SJSA1 (cell line): ENCODE measurements at places on chromosomes 12 and 14.

DNA sequence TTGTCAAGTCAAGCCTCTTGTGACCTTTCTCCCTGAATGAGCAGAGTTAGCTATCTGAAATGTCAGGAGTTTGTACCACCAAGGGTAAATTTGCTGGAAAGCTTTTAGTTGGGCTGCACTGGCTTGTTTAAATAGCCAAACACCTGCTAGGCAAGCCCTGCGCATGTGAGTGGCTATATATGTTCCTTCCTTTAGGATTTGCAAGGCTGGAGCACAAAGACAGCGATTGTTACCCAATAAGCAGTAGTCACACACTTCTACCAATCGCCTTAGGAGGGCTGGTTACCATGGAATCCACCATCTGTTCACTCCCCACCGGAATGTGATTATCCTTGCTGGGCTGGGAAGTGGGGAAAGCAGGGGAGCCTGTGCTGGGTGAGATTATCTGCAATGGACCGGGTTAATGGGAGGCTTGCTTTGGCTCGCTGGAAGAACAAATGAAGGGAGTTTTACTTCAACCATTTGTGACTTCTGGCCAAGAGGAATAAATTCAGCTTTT lies 102.5 kb downstream of the FGD4 start:
- H3K27ac ChIP-seq, result no peak overlapping the region
- H3K4me3 ChIP-seq, result no peak overlapping the region
- no peaks in the 10 kb centered on the region for H3K27me3 ChIP-seq
- no peaks in the 10 kb centered on the region for H3K4me1 ChIP-seq
- no peak for DNase-seq

DNA sequence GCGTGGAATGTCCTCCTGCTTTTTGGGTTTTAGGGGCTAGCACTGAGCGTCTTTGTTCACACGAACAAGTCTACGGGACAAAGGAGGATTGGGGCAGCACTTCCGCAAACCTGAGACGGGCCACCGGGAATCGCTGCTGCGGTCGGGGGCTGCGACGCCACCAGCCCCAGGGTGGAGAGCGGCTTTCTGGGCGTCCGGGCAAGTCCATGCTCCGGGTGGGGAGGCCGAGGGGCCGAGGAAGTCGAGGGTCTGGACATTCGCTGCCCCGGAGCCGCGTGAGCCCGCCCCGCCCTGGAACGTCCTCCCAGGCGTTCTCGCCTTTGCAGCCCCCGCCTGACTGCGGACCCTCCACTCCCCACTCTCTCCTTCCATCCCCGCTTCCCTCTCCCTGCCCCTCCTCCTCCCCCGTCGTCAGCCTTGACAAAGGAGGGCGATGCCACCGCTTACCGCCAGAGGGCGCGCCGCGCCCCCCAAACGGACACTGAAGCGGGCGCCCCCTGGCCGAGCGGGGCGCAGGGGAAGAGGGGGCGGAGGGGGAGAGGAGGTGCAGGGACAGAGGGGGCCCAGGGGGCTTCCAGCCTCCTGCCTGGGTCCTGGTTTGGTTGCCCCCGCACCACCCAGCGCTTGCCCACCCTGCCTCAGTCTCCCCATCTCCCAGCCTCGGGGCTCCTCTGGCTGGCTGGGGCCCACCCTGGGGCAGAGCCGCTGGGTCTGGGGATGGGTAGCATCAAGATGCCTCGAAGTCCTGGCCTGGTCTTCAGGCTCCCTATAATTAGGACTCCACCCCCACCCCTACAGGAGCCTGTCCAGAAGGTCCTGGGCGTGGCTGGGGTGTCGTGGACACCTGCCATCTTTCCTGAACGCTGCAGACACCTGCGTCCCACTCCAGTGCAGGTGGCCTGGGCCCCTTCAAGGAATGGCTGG lies 39.1 kb upstream of the INF2 start:
- H3K4me3 ChIP-seq, result peak overlapping the region; percentile 27
- H3K4me1 ChIP-seq, result peaks cover 4% of the 10 kb centered on the region
- H3K36me3 ChIP-seq, result no peaks in the 10 kb centered on the region
- H3K27me3 ChIP-seq, result no peaks in the 10 kb centered on the region; the same call in 1 of the 2 replicates
- H3K27ac ChIP-seq, result no peak overlapping the region

- no peaks in the 10 kb centered on the region for H3K4me1 ChIP-seq
- DNase-seq, result peak; percentile 95
- H3K36me3 ChIP-seq, result peaks cover 27% of the 10 kb centered on the region
- H3K27ac ChIP-seq, result no peak overlapping the region
- peaks cover 12% of the 10 kb centered on the region; the same call in 1 of the 2 replicates for H3K27me3 ChIP-seq
These were observed 332 bp downstream of the KRT1 start for GRCh38 chr12:52679875-52680274.

GRCh38 chr12:117641885-117642284 lies 280.5 kb upstream of the NOS1 start:
- H3K27me3 ChIP-seq, result no peaks in the 10 kb centered on the region
- H3K27ac ChIP-seq, result no peak overlapping the region
- H3K4me3 ChIP-seq, result no peak overlapping the region

DNA sequence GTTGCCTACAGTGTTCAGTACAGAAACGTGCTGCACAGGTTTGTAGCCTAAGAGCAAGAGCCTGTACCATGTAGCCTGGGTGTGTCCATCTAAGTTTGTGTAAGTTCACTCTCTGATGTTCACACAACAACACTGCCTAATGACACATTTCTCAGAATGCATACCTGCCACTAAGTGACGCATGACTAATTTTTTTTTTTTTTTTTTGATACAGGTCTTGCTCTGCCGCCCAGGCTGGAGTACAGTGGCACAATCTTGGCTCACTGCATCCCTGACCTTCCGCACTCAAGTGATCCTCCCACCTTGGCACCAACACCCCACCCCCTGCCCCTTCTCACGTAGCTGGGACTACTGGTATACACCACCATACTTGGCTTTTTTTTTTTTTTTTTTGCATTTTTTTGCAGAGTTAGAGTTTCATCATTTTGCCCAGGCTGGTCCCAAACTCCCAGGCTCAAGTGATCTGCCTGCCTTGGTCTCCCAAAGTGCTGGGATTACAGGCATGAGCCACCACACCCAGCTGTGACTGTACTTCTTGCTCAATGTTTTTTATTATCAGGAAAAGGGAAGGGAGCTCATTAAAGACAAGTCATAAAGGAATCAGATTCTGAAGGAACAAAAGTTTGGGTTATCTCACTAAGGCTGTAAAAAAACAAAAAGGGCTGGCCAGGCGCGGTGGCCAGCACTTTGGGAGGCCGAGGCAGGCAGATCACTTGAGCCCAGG lies 10.0 kb upstream of the CDC42BPB start:
- H3K36me3 ChIP-seq, result no peaks in the 10 kb centered on the region
- H3K27ac ChIP-seq, result no peak overlapping the region
- no peaks in the 10 kb centered on the region for H3K27me3 ChIP-seq

GRCh38 chr12:52182898-52183543 lies 8.8 kb downstream of the KRT80 start:
- H3K27me3 ChIP-seq, result no peaks in the 10 kb centered on the region
- peaks cover 64% of the 10 kb centered on the region for H3K4me1 ChIP-seq
- no peak for DNase-seq
- H3K27ac ChIP-seq, result 0 out of 2 replicates have a peak overlapping the region, but pooled peaks have one; percentile 18
- peaks cover 30% of the 10 kb centered on the region for H3K36me3 ChIP-seq

DNA sequence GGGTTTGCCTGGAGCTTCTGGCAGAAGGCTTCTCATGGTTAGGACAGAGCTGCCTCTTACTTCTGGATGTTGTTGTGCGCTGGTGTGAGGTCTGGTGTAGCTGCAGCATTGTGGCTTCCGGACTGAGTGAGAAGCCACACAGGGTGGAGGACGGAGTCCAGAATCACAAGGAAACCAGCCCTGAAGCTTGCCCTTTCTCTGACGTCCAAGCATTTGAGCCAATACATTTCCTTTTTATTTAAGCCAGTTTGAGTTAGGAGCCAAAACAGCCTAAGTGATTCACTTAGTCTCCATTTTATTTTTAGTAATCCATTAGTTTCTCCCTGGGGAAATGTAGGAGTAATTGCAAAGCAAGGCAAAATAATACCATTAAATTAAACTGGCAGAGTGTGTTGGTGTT lies 402.4 kb upstream of the RGS6 start:
- H3K36me3 ChIP-seq, result no peaks in the 10 kb centered on the region
- no peak overlapping the region for H3K4me3 ChIP-seq
- no peak for DNase-seq
- H3K27me3 ChIP-seq, result no peaks in the 10 kb centered on the region
- peaks cover 13% of the 10 kb centered on the region for H3K4me1 ChIP-seq

DNA sequence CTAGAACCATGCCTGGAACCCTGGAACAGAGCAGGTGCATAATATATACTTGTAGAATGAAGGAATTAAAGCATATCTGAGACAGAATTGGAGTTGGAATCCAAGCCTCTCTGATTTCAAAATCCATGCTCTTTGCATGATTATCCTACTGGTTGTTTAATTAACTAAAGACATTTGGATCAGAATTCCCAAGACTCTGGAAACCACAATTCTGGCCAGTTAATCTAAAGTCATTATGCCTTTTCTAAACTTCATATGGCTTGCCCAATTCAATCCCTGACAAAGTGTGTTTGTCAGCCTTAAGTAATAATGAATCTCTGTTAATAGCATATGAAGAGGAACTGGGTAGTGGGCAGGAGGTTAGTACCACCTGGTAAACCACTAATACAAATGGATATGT lies 422.6 kb downstream of the ATP23 start:
- peaks cover 19% of the 10 kb centered on the region for H3K4me1 ChIP-seq
- no peaks in the 10 kb centered on the region for H3K27me3 ChIP-seq
- H3K36me3 ChIP-seq, result no peaks in the 10 kb centered on the region

DNA sequence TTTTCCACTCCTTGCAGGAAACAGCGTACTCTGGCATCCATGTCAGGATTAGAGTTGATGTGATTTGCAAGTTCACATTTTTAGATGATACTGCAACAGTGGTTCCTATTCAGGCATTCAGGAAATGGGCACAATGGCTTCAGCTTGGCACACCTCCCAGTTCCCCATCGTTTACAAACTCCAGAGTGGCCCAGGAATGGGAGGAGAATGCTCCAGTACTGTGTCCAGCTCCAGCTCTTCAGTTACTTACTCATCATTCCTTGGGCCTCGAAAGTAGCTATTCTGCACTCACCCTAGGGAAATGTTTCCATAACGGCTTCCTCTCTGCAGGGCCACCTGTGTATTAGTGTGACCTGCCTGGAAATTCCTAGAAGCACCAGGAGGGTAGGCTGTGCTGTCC lies 239.7 kb upstream of the RGS6 start:
- peak; percentile 68 for DNase-seq
- peaks cover 35% of the 10 kb centered on the region for H3K4me1 ChIP-seq

DNA sequence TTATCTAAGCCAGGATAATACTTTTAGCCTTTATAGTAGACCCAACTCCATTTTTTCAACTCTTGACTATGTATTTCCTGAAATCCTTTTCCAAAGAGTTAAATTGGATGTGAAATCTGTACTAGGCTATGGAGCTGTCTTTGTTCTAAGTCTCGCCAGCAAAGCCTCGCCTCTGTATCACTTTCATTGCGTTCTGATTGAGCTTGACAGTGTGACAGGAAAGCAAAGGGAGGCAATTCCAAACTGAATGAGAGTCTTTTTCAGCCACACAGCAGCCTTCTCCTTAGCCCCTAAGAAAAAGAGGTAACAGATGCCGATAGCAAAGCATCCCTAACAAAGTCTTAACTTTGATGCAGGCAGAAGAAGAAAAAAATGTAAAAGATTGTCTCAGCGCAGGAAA lies 154.6 kb upstream of the OTX2 start:
- no peak for DNase-seq
- no peaks in the 10 kb centered on the region for H3K27me3 ChIP-seq
- no peak overlapping the region for H3K27ac ChIP-seq
- H3K36me3 ChIP-seq, result no peaks in the 10 kb centered on the region

GRCh38 chr12:84636801-84637290 lies 275.8 kb downstream of the SLC6A15 start:
- H3K27me3 ChIP-seq, result no peaks in the 10 kb centered on the region
- H3K27ac ChIP-seq, result peak overlapping the region; percentile 2; the same call in 1 of the 2 replicates
- no peaks in the 10 kb centered on the region for H3K36me3 ChIP-seq
- peak; percentile 59 for DNase-seq
- peaks cover 17% of the 10 kb centered on the region for H3K4me1 ChIP-seq

- no peaks in the 10 kb centered on the region for H3K4me1 ChIP-seq
- DNase-seq, result no peak
- H3K4me3 ChIP-seq, result no peak overlapping the region
- H3K27ac ChIP-seq, result no peak overlapping the region
- H3K36me3 ChIP-seq, result no peaks in the 10 kb centered on the region
- no peaks in the 10 kb centered on the region for H3K27me3 ChIP-seq
These were observed 119.5 kb downstream of the CRACR2A start for GRCh38 chr12:3633396-3633795.

GRCh38 chr12:5272018-5272785 lies 159.7 kb upstream of the NTF3 start:
- no peaks in the 10 kb centered on the region for H3K27me3 ChIP-seq
- no peaks in the 10 kb centered on the region for H3K36me3 ChIP-seq
- H3K4me3 ChIP-seq, result no peak overlapping the region
- no peak for DNase-seq
- no peaks in the 10 kb centered on the region; the same call in 1 of the 2 replicates for H3K4me1 ChIP-seq

GRCh38 chr14:102914474-102915291 lies 7.8 kb upstream of the AMN start:
- no peaks in the 10 kb centered on the region for H3K36me3 ChIP-seq
- no peak overlapping the region for H3K27ac ChIP-seq
- H3K4me1 ChIP-seq, result no peaks in the 10 kb centered on the region
- no peak overlapping the region for H3K4me3 ChIP-seq
- DNase-seq, result no peak

GRCh38 chr12:12976366-12976765 lies 23.7 kb downstream of the HEBP1 start:
- peaks cover 42% of the 10 kb centered on the region for H3K36me3 ChIP-seq
- peak overlapping the region; percentile 79 for H3K27ac ChIP-seq
- DNase-seq, result peak; percentile 77
- H3K4me1 ChIP-seq, result peaks cover 60% of the 10 kb centered on the region
